ENCODE measurements at places on chromosomes 1 and 21.

DNA sequence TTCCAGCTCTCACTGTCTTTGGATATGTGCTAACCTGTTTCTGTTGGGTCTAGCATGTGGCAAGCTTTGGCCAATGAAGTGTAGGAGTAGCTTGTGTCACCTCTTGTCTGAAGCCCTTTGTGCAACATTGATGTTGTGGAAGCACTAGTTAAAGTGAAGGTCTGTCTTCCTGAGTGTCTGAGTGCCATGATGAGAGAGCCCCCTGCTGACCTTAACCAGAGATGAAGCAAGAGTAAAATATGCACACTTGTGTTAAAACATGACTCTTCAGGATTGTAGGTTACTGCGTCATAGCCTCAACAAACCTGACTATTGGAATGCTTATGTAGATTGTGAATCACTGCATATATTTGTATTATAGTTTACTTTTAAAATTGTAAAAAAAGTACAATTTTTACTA, 103.7 kb downstream of the NCAM2 start:
- no peak for DNase-seq

DNA sequence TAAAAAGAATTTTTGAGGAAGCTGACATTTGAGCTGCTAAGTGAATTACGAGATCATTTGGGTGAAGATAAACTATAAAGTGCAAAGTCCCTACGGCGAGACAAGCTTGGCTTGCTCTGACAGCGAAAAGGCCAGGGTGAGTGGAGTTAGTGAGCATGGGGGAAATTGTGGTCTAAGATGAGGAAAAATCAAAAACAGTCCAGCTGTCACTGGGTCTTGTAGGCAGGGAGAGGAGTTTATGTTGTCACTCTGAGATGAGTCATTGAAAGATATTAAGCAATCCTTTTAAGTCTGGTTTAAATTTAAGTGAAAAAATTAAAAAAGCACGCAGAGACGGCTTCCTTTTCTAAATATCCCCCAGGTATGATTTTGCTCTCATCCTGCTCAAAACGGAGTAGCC, 601.9 kb downstream of the MRPL39 start:
- no peak for DNase-seq

DNA sequence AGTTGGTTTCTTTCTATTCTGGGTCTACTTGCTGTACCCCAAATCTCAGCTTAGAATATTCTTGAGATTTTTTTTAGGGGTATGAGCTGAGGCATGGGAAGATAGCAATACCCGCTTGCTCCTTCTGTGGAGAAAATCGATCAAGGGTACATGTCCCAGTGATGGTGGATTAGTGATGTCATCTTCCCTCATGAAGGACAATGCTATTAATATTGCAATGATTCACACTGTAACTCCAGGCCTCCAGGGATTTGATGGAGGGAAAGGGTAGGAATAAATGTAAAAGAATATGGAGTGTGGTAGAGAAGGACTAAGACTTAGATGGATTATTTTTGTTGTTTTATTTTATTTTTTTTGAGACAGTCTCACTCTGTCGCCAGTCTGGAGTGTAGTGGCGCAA, 47.4 kb downstream of the XCL1 start:
- no peak for DNase-seq

DNA sequence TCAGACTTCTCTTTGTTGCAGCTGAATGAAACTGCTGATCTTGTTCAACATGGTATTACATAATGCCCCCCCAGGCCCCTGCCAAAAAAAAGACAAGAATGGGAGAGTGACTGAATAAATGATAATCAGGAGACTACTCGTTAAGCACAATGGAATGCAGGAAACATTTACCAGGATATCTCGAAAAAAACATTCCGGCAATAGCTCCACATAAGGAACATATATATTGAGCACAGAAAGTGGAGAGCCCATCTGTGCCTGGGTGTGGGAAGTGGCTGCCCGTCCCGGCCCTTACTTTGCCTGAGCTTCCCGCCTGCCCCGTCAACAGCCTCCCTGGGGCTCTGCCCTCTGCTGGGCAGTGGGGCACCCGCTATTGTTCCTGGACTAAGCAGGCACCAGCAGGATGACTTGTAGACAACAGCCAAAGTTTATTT, 13.3 kb downstream of the TRIM11 start:
- DNase-seq, result no peak

DNA sequence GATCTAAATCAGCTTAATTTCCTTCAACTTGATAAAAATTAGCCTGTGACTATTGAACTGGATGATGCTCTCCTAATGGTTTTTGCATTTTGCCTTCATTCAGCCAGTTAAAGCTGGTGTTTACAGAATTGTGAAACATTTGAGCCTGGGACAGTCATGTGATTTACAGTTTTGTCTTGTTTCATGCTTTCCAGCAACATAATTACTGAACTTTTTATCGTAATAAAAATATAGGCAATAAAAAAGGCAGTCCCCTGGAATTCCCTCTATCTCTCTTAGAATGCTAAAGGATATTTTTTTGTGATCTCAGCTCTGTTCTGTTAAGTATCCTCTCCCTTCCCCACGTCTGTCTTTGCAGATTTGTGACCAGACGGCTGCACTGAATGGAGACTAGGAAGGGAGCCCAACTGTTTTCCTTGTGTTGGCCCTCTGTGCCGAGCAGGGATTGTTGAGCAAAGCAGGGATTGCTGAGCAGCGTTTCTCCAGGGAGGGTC, 70.3 kb upstream of the RGL1 start:
- DNase-seq, result no peak

- DNase-seq, result no peak
These were observed 150.7 kb downstream of the TOMM20 start for GRCh38 chr1:234977875-234978396.

GRCh38 chr1:2494323-2494693, 18.2 kb downstream of the PLCH2 start:
- no peak for DNase-seq

DNA sequence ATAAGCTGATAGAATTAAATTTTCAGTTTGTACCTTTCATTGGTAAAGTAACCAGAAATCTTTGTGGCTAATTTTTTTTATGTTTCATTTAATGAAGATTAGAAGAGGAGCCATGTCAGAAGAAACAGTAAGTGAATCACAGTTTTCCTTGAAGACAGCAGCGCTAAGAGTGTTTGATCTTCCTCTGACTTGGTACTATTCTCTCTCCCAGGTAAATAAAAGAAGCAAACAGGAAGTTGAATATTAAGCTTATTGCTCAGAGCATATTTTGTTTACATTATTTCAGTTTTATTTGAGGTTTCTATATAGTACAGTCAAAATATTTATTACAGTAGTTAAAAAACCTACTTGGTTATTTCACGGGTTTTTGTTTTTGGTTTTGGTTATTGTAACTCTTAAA, 3.7 kb downstream of the MIGA1 start:
- DNase-seq, result no peak

DNA sequence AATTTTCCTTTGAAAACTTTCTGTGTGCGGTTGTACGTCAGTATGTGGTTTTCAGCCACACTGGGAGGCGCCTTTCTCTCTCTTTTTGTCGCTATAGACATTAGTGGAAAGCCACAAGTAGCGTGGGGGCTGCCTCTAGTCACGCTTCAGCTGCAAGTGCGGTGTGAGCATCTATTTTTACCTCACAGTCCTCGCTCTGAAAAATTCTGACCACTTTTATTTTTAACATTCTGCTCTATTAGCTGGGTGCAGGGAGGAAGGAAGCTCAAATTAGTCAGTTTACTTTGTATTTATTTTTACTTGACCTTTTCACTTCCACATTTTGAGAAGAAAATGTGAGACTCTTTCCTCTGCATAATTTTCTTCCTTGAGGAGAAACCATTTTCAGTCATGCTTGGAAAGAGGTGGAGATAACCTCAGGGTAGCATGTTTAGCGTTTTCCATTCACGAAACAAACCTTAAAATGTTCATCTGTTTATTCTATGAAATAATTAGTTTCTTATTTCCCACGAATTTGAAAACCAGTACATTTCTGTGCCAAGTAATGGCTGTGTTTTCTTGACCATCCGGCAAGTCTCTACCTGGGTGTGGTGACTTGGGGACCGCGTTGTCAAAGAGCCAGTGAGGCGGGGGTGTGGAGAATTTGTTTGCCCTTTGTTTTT, 35.6 kb downstream of the ADARB1 start:
- DNase-seq, result peak; percentile 64

DNA sequence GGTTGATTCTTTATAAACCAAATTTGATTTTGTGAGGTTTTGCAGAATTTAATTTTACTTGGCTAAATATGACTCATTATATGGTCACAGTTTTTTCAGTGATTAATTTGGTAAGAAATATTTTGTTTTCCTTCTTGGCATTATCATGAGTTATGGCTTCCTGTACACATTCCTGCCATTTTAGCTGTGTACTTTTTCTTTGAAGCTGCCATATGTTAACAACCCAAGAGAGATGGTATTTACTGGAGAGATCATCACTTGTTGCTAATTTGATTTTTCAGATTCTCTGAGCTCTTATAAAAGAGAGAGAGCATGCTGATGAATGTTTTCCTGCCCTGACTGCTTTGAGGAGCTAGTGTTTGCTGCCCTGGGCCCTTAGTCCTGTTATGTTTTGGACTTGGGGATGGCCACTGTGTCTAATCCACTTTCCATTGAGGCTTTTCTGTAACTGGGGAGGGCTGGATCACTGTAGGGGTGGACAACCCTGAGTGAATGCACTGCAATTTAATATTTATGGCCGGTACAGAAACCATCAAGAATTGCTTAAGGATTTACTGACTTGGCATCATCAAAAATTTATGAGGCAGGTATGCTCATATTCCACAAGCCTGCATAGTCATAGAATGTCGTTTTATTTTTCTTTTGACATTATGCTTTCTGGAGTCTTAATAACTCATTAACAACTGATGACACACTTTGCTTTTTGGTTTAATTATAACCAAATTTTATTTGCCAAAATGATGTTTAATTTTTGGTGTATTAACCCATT, 200.9 kb downstream of the DISC1 start:
- peak; percentile 35 for DNase-seq
